Activated CD8-positive, alpha-beta T cell treated with anti-CD3 and anti-CD28 coated beads, Interleukin-2, amount 10 ng/mL, durations not matched to agents 7 days and 5 days (primary cell): ENCODE measurements at places on chromosomes 16 and 17.

- DNase-seq: no peak
- H3K4me3 ChIP-seq: peak overlapping the region; percentile 68
- peaks cover 79% of the 10 kb centered on the region for H3K4me1 ChIP-seq
- H3K36me3 ChIP-seq: peaks cover 39% of the 10 kb centered on the region
These were observed 37.8 kb upstream of the ADGRG1 start for GRCh38 chr16:57590654-57591085.

DNA sequence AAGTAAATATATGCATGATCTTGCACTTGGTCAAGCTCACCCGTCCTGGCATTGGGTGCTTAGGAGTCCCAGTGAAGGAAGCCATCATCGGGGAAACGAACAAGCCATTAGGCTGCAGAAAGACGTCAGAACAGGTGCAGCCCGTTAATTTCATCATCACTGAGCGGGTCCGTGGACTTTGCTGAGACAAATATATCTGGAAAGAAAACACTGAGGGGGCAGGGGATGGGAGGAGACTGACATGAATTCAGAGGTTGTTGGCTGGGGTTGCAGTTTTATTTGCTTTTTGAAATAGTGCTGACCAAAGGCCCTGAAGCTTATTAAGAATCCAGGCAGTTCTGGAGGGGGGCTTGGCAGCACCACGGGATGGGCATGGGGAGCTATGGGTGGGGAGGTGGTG lies 207.2 kb downstream of the ENGASE start:
- H3K27me3 ChIP-seq: no peaks in the 10 kb centered on the region
- H3K4me3 ChIP-seq: no peak overlapping the region
- no peaks in the 10 kb centered on the region for H3K4me1 ChIP-seq
- H3K27ac ChIP-seq: no peak overlapping the region
- no peaks in the 10 kb centered on the region for H3K36me3 ChIP-seq

GRCh38 chr17:32769846-32770245 lies 107.1 kb downstream of the MYO1D start:
- H3K4me1 ChIP-seq: no peaks in the 10 kb centered on the region
- H3K36me3 ChIP-seq: no peaks in the 10 kb centered on the region
- H3K27ac ChIP-seq: no peak overlapping the region

DNA sequence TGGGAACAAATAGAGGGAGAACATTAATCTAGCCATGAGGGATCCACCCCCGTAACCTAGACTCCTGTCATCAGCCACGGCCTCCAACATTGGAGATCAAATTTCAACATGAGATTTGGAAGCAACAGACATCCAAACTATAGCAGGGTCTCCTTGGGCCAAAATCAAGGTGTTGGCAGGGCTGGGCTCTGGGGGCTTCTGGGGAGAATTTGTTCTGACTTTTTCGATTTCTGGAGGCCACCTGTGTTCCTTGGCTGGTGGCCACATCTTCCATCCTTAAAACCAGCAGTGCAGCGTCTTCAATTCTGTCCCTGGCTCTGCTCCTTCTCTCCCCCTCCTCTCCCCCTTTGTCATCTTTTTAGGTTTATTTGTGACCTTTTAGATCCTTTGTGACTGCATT lies 546.2 kb downstream of the WWOX start:
- DNase-seq: no peak
- H3K36me3 ChIP-seq: no peaks in the 10 kb centered on the region
- no peak overlapping the region for H3K27ac ChIP-seq

DNA sequence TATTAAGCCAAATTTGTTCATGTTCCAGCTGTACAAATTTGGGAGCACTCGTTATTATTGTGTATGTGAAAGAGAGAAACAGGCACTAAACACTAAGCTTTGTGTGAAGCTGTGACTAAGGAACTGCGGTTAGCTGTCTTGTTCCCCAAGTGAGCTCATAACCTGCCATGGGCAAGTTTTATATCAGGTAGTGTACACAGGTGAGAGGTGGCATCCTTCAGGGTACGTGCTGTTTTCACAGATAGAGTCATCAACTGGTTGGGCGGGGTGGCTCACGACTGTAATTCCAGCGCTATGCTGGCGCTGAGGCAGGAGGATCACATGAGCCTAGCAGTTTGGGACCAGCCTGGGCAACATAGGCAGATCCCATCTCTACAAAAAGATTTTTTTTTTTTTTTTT lies 2.8 kb downstream of the DNAJA3 start:
- H3K4me3 ChIP-seq: no peak overlapping the region
- H3K36me3 ChIP-seq: peaks cover 37% of the 10 kb centered on the region
- H3K4me1 ChIP-seq: peaks cover 28% of the 10 kb centered on the region
- H3K27me3 ChIP-seq: no peaks in the 10 kb centered on the region
- DNase-seq: no peak

DNA sequence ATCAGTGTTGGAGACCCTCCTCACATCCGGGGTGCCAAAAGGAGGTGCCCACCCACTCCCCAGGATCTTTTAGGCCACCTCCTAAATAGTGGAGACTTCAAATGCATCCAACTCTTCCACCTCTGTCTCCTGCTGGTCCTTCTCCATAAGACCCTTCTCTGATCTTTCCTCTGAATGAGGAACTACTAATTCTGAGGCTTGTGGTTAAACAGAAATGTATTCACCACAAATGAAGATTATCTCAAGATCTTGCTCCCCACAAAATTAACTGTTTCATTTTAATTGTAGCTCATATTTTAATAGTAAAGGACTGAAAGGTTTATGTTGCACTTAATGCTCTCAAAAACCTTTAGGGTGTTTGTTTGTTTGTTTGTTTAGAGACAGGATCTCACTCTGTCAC lies 34.1 kb downstream of the TLE7 start:
- no peak for DNase-seq
- no peak overlapping the region for H3K27ac ChIP-seq
- peaks cover 25% of the 10 kb centered on the region for H3K27me3 ChIP-seq
- H3K4me1 ChIP-seq: peaks cover 27% of the 10 kb centered on the region
- H3K36me3 ChIP-seq: no peaks in the 10 kb centered on the region

- no peak for DNase-seq
- H3K27ac ChIP-seq: no peak overlapping the region
- H3K36me3 ChIP-seq: no peaks in the 10 kb centered on the region
- no peaks in the 10 kb centered on the region for H3K27me3 ChIP-seq
These were observed 40.1 kb downstream of the PEMT start for GRCh38 chr17:17551361-17551760.

GRCh38 chr16:83068686-83069085 lies 441.9 kb downstream of the CDH13 start:
- no peaks in the 10 kb centered on the region for H3K4me1 ChIP-seq
- H3K27me3 ChIP-seq: no peaks in the 10 kb centered on the region
- no peak overlapping the region for H3K4me3 ChIP-seq
- no peak for DNase-seq

DNA sequence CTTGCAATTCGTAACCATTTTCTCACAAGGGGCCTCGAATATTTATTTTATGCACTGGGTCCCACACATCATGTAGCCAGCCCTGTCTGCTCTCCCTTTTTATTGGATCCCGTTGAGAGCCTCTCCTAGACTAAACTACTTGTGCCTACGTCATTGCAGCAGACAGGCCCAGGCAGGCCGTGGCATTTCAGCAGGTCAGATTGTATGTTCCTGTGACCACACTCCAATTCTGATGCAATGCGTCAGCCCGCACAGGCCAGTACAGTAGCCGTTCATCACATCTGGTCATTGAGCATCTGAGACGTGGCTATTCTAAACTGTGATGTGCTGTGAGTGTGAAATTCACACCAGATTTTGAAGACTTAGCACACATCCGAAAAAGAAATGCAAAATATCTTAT lies 42.2 kb downstream of the ABAT start:
- no peak overlapping the region for H3K4me3 ChIP-seq
- no peak for DNase-seq
- H3K27ac ChIP-seq: no peak overlapping the region

DNA sequence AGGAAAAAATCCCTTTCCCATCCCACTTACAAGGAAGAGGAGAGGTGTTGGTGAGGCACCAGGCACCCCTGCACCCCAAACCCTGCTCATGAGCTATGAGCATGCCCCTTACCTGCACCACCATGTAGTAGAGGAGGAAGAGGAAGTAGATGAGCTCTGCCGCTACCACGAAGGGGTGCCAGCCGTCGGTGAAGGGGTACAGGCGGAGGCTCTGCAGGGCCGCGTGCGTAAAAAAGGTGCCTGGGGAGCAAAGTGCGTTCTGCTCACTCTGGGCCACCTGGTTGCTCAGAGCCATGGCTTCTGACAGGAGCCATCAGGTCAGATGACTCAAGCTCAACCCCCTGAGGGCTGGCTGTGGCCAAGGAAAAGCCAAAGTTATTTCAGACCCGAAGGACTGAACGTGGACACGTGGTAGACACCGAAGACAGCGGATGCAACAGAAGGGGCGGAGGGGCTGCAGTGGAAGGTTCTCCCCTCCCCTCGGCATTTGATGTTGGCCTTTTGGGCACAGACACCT lies 25.3 kb upstream of the GCSH start:
- DNase-seq: no peak
- H3K27me3 ChIP-seq: peaks cover 5% of the 10 kb centered on the region
- no peak overlapping the region for H3K4me3 ChIP-seq
- H3K4me1 ChIP-seq: no peaks in the 10 kb centered on the region

- no peak overlapping the region for H3K4me3 ChIP-seq
- peaks cover 32% of the 10 kb centered on the region for H3K4me1 ChIP-seq
- DNase-seq: peak; percentile 73
- H3K27me3 ChIP-seq: peaks cover 8% of the 10 kb centered on the region
- H3K36me3 ChIP-seq: peaks cover 13% of the 10 kb centered on the region
- peak overlapping the region; percentile 20 for H3K27ac ChIP-seq
These were observed 3.2 kb upstream of the NLRP1 start for GRCh38 chr17:5587438-5588032.

DNA sequence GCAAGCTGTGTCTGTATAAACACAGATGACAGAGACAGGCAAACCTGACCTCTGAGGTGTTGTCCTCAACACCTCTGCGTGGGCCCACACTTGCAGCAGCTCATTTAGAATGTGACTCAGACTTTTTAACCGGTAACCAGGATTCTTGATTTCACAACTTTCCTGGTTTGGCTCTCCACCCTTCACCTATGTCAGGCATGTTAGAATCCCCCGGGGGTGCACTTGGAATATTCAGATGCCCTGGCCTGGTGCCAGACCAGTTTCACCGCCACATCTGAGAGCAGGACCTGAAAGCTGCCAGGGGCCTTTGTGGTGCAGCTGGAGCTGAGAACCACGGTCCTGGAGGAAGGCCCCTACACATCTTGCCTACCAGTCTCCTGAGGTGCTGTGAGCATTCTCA lies 4.8 kb downstream of the DHODH start:
- H3K36me3 ChIP-seq: peaks cover 12% of the 10 kb centered on the region
- DNase-seq: no peak
- H3K4me3 ChIP-seq: no peak overlapping the region

DNA sequence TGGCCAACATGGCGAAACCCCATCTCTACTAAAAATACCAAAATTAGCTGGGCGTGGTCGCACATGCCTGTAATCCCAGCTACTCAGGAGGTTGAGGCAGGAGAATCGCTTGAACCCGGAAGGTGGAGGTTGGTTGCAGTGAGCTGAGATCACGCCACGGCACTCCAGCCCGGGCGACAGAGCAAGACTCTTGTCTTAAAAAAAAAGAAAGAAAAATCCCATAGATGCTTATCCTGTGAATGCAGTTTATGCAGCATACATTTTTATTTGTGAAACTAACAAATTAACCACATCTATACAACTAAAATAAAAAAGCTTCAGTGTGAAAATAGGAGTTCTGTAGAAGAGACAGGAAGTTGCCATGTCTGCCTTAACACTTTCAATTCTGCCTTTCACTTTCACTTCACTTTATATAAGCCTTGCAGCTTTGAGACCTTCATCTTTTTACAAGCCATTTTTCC lies 7.1 kb downstream of the IGSF6 start:
- H3K4me1 ChIP-seq: peaks cover 61% of the 10 kb centered on the region
- peak overlapping the region; percentile 77 for H3K4me3 ChIP-seq
- peak; percentile 50 for DNase-seq
- peaks cover 13% of the 10 kb centered on the region for H3K36me3 ChIP-seq
- H3K27ac ChIP-seq: peak overlapping the region; percentile 88

- no peak overlapping the region for H3K4me3 ChIP-seq
- H3K27me3 ChIP-seq: no peaks in the 10 kb centered on the region
These were observed 223.0 kb upstream of the ELAC2 start for GRCh38 chr17:13240851-13241250.
